ENCODE measurements at places on chromosomes 5 and 9.

GRCh38 chr5:143682246-143682905 is 129.6 kb upstream of the HMHB1 start:
- no peak overlapping the region for H3K27ac ChIP-seq
- no peaks in the 10 kb centered on the region for H3K27me3 ChIP-seq
- H3K4me1 ChIP-seq: peaks cover 8% of the 10 kb centered on the region
- no peak overlapping the region for H3K4me3 ChIP-seq
- no peaks in the 10 kb centered on the region for H3K36me3 ChIP-seq
- no peak for DNase-seq

- no peaks in the 10 kb centered on the region for H3K36me3 ChIP-seq
- no peak overlapping the region for H3K4me3 ChIP-seq
- no peak for DNase-seq
- H3K27ac ChIP-seq: peak overlapping the region; percentile 62
Observed at GRCh38 chr5:53323511-53323910, 156.9 kb upstream of the FST start.

GRCh38 chr5:60668686-60669304 is 31.2 kb downstream of the DEPDC1B start:
- H3K27me3 ChIP-seq: no peaks in the 10 kb centered on the region
- no peaks in the 10 kb centered on the region for H3K4me1 ChIP-seq
- no peak for DNase-seq
- H3K27ac ChIP-seq: no peak overlapping the region

DNA sequence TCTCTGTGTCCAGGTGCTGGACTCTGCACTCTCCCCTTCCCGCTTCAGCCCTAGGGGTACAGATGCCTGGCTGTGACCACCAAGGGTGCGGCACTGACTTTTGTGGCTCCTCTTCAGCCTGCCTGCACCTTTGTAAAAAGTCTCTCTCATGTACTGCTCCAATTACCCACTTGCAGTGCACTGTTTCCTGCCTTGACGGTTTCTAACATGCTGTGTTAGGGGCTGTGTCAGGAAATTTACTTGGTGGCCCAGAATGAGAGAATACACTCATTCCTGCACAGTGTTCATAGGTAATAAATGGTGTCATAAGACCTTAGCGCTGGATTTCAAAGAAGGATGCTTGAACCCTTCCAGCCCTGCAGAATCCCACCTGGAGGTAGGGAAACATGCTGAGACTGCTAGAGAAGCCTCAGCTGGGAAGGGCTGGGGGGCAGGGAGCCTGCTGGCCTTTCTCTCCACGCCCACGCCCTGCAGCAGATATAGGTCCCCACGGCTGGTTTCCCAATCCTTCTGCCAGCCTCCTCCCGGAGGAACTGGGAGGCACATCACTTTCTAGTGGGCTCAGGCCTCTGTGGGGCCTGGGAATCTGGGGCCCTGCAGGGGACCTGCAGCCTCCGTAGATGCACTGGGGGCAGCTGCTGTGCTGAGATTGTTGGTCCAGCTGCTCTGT is 17.6 kb upstream of the HRH2 start:
- H3K36me3 ChIP-seq: no peaks in the 10 kb centered on the region
- no peak overlapping the region for H3K4me3 ChIP-seq
- no peaks in the 10 kb centered on the region for H3K4me1 ChIP-seq
- DNase-seq: no peak
- no peak overlapping the region for H3K27ac ChIP-seq

DNA sequence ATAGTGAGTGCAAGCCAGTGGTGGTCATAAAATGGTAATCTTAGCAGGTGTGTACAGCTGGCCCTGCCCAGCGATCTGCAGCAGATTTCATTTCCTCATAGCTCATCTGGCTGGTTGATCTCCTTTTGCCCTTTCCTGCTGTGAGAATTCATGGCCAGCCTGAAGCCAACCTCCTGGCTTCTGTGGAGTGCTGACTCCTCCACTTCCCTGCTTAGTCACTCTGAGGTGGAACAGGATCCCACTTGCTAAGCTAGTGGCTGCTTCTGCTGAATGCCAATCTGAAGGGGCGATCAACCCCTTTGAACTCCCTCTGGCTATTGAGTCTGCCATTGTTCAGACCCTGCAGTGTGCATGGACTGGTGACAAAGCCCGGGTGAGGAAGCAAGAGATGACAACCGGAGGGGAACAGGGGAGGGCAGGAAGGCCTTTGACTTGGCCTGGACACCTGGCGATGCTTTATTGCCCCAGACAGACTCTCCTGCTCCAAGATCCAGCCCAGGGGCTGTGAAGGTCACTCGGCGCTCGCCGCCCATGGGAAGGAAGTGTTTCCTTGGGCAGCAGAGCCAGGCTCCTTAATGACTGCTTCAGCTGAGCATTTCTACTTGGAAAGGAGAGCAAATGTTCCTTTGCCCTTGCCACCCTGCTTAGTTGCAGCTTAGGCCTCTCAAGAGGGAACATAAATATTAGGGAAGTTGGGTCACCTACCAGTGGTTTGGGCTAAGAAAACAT is 341.1 kb downstream of the ZSWIM6 start:
- no peak for DNase-seq
- no peak overlapping the region for H3K27ac ChIP-seq
- no peaks in the 10 kb centered on the region for H3K27me3 ChIP-seq
- H3K4me1 ChIP-seq: peaks cover 10% of the 10 kb centered on the region
- H3K36me3 ChIP-seq: no peaks in the 10 kb centered on the region

DNA sequence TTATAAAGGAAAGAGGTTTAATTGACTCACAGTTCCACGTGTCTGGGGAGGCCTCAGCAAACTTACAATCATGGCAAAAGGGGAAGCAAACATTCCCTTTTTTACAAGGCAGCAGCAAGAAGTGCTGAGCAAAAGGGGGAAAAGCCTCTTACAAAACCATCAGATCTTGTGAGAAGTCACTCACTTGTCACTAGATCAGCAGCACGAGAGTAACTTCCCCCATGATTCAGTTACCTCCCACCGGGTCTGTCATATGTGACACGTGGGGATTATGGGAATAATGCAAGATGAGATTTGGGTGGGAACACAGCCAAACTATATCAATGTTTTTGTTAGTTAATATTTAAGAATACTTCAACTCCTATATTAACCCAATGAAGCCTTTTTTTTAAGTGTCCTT is 275.2 kb upstream of the CDH9 start:
- H3K27me3 ChIP-seq: no peaks in the 10 kb centered on the region
- no peaks in the 10 kb centered on the region for H3K4me1 ChIP-seq
- DNase-seq: no peak
- no peak overlapping the region for H3K27ac ChIP-seq

All from esophagus squamous epithelium (tissue), 5 donors.